ENCODE measurements at places on chromosomes 7 and 10.
A peak's percentile ranks its signal among the peaks of the same experiment; 100 is the strongest.

- DNase-seq = no peak
These were observed 35.4 kb downstream of the CHN2 start for GRCh38 chr7:29229946-29230345.

GRCh38 chr7:110868458-110868857 lies 222.5 kb upstream of the LRRN3 start:
- DNase-seq = no peak

- no peak for DNase-seq
These were observed 859 bp upstream of the CH25H start for GRCh38 chr10:89207801-89208551.

DNA sequence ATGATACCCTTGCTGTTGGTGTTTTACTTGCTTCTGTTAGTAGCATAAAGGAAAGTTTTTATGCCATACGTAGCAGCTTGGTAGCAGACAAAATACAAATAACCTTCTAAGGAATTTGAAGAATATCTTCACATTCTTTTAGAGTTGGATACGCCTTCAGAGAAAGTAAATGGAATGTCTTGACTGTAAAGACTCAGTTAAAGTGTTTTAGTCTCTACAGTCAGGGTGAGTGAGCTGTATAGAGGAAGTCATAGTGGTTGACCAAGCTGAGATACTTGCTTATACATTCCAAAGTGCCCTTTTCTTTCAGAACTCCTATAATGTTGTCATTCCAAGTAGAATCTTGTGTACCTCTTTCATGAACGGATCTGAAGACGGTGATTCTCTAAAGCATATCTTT lies 37.7 kb downstream of the RABGEF1 start:
- no peak for DNase-seq

DNA sequence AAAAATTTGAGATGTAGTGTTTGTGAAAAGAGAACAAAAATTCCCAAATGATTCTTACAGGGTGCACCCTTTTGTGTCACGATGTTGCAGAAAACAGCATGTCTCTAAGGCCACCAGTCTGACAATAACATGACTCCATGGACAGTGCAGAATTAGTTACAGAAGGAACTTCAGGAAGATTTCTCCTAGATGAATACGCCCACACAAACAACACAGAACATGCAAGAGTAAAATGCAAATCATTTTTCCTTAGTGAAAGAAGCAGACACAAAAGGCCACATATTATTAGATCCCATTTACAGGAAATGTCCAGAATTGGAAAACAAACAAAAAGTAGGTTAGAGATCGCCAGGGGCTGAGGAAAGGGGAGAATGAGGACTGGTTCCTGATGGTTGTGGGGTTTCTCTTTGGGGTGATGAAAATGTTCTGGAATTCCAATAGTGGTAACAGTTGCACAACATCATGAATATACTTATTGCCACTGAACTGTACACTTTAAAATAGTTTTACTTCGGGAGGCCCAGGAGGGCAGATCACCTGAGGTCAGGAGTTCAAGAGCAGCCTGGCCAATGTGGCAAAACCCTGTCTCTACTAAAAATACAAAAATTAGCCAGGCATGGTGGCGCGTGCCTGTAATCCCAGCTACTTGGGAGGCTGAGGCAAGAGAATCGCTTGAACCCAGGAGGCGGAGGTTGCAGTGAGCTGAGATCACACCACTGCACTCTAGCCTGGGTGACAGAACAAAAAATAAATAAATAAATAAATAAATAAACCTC lies 10.2 kb downstream of the ZC3HAV1 start:
- DNase-seq = no peak

- DNase-seq = no peak
These were observed 81.0 kb downstream of the CYP51A1 start for GRCh38 chr7:92053312-92053711.

- no peak for DNase-seq
These were observed 315.9 kb upstream of the LRRN3 start for GRCh38 chr7:110775046-110775445.

DNA sequence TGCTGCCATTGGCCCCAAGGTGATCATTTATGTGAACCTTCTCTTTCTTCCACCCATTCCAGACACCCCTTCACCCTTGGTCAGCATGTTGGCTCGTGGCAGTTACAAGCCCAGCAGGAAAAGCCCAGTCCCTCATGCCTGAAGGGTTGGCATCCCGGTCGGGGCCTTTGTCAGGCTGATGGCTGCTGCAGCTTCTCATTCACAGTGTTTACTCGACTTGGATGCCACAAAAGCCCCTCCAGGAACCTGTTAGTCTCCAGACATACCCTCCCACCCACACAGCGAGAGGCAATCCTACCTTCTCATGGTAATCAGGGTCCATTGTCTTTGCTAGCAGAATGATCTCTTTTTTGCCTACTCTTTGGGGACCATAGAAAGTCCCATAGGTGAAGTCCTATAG lies 200.8 kb upstream of the PFKP start:
- no peak for DNase-seq

- no peak for DNase-seq
These were observed 21.8 kb upstream of the SMNDC1 start for GRCh38 chr10:110326351-110327032.

GRCh38 chr10:12042409-12042796 lies 206 bp downstream of the UPF2 start:
- peak; percentile 64 for DNase-seq

Measured in Caco-2 (cell line).